ENCODE measurements at places on chromosomes 2 and 18.

GRCh38 chr2:177489719-177490301 is 97.2 kb downstream of the AGPS start:
- no peak for DNase-seq

DNA sequence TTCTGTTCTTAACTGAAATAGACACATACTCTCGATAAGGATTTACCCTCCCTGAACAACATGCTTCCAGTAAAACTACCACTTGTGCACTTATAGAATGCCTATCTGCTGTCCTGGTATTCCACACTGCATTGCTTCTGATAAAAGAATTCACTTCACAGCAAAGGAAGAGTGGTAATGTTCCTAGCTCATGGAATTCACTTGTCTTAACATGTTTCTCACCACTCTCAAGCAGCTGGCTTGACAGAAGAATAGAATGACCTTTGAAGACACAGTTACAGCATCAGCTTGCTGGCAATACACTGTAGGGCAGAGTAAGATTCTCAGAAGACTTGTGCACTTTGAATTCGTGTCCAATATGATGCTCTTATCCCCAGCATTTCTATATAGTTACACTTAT is 524.1 kb upstream of the CNTNAP5 start:
- no peak for DNase-seq

GRCh38 chr2:134657650-134658250 is 61.0 kb downstream of the TMEM163 start:
- no peak for DNase-seq

DNA sequence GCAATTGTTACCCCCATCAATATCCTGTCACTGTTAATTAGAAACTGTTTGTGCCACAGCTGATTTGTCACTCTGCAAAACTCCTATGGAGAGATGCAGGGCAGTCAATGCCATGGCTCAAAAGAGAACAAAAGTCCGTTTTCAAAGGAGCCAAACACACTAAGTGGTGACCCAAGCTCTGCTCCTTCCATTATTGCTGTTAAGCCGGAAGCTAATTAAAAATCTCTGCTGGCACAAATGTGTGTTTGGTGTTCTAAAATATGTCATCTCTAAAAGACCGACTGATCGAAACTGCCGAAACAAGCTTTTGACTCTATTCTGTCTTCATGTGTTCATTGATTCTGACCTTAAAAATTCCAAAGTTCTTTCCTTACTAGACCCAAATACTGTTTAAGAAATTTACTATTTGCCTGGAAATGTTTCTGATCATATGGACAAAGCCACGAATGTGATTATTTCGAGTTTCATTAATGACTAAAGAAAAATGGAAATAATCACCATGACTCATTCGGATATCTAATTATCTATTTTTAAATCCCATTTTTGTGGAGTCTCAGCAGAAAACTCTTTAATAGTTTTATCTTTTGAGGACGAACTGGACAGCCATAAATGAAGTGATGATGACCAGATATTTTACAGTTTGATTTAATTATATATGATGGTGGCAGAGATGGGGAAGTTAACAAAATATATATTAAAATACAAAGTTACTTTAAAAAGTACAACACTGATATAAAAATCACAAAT is 287.6 kb downstream of the SOCS6 start:
- no peak for DNase-seq

DNA sequence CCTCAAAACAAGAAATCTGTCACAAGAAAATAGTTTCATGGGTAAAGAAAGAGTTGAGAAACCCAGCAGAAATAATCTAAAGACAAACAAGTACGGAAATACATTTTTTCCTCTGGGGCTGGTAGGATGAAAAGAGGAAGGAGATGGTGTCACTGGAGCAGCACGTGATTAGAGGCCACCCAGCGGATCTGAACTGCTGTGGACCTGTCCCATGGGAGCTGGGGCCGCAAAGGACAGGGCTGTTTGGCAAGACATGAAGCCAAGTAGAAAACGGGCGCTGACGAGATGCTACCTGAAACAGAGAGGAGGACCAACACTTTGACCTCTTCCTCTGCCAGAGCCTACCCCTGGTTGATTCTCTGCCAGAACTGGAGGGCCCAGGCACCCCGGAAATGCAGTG is 295.4 kb upstream of the ATP5MC3 start:
- no peak for DNase-seq

DNA sequence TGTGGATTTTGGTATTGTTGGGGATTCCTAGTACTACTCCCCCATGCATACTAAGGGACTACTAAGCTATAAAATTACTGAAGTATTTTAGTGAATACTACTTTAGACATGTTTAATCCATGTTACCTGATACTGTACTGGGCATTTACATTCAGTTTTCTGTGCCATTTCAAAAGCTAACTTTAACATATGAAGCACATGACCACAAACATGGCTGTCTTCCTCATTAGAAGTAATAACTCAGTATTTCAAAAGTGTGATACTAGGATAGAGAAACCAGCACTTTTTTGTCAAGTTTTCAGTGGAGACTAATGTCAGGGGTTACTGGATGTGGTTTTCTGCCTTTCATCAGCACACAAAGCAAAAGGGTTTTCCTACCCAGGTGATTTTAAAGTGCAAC is 27.9 kb downstream of the WDR33 start:
- DNase-seq, result no peak

GRCh38 chr2:157339965-157340655 is 14.5 kb upstream of the ERMN start:
- DNase-seq, result no peak

DNA sequence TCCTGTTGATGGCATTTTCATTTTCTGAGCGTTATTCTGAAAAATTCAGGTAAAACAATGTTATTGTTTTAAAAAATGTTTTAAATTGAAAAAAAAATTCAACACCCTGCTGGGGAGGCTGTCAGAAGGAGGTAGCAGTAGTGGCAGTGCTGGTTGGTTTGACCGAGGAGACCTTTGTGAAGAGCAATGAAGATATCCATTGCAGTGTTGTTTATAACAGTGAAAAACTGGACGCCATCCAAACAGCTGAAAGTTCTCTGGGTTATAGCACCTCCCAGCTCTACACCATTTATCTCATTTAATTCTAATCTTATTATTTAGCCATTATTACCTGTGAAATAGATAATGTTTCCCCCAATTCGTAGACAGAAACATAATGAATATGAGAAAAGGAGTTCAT is 12.6 kb upstream of the ITM2C start:
- no peak for DNase-seq

- DNase-seq, result no peak
These were observed 21.4 kb upstream of the SPIRE1 start for GRCh38 chr18:12679183-12679786.

DNA sequence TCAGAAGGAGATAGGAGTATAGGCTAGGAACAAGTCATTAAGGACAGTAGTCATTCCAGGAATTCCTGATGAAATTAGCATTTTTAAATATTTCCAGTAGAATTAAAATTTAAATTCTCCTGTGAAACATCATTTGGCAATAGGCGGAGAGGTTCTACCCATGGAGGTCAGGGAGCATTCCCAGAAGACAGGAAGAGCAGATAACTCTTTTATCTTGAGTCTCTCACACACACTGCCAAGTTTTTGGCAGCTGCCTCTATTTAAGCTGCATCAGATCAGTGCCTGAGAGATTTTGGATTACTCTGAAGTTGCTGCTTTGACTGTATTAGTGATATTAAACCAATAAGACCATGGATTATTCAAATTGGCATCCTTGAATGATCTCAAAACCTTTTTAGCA is 714.7 kb downstream of the EPHA4 start:
- no peak for DNase-seq

- no peak for DNase-seq
These were observed 19.9 kb downstream of the RBMS1 start for GRCh38 chr2:160473468-160474318.

- DNase-seq, result no peak
These were observed 138.5 kb upstream of the RASGRP3 start for GRCh38 chr2:33337981-33338380.

- no peak for DNase-seq
These were observed 622.3 kb upstream of the ACVR2A start for GRCh38 chr2:147222506-147222905.

- no peak for DNase-seq
These were observed 87.1 kb downstream of the RTP5 start for GRCh38 chr2:241956521-241957110.

DNA sequence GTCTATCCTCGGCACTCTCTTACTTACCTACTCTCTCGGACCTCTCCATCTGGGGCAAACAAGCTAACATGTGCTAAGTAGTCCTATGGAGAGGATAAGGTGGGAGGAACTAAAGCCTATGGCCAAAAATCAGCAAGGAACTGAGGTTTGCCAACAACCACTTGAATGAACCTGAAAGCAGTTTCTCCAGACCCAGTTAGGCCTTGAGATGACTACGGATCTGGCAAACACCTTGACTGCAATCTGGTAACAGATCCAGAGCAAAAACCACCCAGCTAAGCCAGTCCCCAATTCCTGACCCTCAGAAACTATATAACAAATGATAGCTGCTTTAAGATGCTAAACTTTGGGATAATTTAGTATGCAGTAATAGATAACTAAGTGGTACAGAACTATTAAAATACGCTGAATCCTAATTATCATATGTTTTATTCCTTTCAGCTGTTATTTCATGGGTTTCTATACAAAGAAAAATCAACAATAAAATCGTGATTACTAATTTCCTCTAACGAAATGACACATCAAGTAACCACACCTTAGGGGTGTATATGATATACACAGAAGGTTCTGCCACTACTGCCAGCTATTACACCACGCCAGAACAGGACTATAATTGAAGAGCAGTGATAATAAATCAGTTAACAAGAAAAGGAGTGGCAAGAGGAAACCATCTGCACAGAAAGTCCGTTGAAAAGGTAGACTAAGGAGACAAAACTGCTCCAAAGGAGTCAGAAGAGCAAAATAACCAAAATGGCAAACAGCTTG is 3.2 kb downstream of the FARSB start:
- no peak for DNase-seq

GRCh38 chr18:13381944-13382365 is 163.4 kb downstream of the LDLRAD4 start:
- DNase-seq, result no peak

- DNase-seq, result no peak
These were observed 6.0 kb downstream of the POU3F3 start for GRCh38 chr2:104859766-104860450.

DNA sequence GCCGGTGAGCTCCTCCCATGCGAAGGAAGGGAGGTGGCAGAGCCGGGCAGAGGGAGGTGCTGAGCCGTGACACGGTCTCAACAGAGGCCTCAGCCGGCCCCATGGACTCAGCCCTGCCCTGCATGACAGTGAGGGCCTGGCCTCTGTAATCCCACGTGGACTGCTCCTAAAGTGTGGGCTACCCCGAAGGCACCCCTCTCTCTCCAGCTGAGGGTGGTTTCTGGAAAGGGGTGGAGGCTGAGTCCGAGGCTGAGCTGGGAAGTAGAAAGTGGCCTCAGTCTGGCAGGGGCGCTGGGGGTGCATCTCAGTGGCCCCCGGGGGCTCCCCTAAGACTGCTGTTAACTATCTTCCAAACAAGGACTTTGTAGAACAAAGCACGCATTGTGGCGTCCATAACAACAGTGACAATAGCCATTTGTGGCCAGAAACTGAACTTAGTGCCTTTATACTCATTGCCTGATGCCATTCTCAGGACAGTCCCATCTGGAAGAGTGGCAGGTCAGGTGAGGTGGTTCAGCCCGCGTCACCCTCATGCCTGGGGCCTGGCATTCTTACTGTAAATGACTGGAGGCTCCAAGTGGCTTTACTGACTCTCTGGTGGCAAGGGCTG is 192.4 kb downstream of the TWIST2 start:
- no peak for DNase-seq

DNA sequence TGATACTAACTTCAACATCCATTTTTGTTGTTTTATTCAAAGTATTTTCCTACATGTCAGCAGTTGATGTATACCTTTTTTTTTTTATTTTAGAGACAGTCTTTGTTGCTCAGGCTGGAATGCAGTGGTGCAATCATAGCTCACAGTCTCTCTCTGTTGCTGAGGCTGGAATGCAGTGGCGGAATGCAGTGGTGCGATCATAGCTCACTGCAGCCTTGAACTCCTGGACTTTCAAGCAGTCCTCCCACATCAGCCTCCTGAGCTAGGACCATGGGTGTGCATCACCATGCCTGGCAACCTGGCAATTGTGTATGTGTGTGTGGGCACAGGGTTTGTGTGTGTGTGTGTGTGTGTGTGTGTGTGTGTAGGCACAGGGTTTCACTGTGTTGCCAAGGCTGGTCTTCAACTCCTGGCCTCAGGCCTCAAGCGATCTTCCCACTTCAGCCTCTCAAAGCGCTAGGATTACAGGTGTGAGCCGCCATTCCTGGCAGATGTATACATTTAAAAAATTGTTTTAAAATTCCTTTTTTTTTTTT is 24.8 kb downstream of the SANBR start:
- DNase-seq, result no peak

- DNase-seq, result no peak
These were observed 98.5 kb downstream of the MRPS9 start for GRCh38 chr2:105136394-105136793.

GRCh38 chr18:39302481-39302880 is 1736.9 kb upstream of the CELF4 start:
- DNase-seq, result no peak

- no peak for DNase-seq
These were observed 38.4 kb upstream of the HDAC4 start for GRCh38 chr2:239438995-239439753.

GRCh38 chr2:155099784-155100183 is 401.3 kb downstream of the KCNJ3 start:
- DNase-seq, result no peak

DNA sequence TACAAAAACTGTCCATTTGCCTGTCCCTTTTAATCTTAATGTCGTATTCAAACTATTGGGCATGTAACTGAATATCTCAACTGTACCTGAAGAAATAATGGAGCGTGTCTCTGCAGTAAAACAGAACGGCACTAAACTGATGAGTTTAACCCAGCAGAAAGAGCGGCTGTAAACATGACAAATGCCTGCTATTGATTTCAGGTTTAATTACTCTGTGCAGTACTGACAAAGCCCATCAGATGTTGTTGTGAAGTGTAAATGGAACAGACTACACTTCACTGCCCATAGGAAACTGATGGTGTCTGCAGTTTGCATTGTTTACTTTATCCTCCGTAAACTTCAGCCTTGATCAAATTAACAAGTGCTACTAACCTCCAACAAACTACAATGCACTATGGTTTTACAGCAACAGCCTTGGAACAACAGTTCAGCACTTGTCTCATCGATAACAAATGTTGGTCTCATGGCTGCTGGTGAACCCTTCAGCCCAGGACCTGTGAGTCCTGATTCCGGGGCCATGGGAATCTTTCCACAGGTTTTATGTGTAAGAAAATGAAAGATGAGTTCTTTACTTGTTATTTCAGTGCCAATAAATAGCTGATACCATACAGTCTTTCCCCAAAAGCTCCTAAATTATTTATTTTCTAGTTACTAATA is 316.5 kb downstream of the CCDC178 start:
- no peak for DNase-seq

DNA sequence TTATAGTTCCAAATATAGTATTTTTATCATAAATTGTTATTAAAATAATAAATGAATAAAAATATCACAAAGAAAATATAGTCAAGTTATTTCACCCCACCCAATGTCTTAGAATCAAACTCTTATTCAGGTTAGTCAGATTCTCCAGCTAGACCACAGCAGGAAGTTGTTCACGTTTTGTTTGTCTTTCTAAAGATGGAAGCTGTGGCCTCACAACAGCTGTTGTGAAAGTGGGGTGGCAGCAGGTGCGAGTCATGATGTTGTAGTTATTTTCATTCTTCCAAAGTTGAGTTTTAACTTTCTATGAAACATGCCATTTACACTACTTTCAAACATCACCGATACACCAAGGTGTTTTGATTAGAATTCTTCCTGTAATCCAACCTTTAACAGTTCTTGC is 272.9 kb downstream of the SLC8A1 start:
- DNase-seq, result no peak

- DNase-seq, result no peak
These were observed 2.5 kb downstream of the KCNF1 start for GRCh38 chr2:10914272-10914693.

GRCh38 chr2:168564641-168565040 is 108.6 kb downstream of the CERS6 start:
- DNase-seq, result no peak
